Stimulated activated CD8-positive, alpha-beta memory T cell treated with anti-CD3 and anti-CD28 coated beads, Interleukin-15, amount 100 ng/mL, for 4 hours (primary cell): ENCODE measurements at places on chromosomes 5 and 9.

DNA sequence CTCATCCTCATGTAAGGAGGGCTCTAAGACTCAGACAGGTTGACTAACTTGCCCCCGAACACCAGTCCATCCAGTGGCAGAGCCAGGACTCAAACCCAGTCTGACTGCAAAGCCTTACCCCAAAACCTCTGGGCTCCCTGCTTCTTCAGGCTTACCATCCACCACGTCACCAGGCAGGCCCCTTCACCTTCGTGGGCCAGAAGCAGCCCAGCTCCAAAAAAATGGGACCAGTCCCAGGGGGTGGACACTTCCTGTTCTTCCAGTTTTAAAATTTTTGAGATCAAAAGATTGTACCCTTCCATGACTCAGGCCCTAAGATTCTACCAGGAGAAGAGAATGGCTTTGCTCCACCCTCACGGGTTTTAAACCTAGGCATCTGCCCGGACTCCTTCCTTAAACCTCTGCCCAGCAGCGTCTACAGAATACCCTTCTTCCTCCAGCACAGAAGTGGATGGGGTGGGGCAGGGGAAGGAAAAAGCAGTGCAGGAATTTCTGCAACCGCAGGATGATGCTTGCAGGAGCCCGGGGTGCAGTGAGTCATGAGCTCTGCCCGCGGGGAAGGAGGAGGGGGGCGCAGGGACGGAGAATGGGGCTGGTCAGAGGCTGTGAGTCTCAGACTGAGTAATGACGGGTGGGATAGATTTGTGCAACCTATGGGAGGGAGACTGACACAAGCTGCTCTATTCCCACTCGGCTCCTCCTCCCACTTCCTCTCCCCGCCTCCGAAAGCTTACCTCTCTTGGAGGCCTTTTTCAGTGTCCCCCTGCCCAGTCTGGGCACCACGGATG lies 50.4 kb upstream of the STXBP1 start:
- DNase-seq, result no peak

- DNase-seq, result no peak
These were observed 700.6 kb downstream of the SEMA5A start for GRCh38 chr5:8845296-8845695.

- no peak for DNase-seq
These were observed 75.9 kb downstream of the RAD23B start for GRCh38 chr9:107358986-107359385.

DNA sequence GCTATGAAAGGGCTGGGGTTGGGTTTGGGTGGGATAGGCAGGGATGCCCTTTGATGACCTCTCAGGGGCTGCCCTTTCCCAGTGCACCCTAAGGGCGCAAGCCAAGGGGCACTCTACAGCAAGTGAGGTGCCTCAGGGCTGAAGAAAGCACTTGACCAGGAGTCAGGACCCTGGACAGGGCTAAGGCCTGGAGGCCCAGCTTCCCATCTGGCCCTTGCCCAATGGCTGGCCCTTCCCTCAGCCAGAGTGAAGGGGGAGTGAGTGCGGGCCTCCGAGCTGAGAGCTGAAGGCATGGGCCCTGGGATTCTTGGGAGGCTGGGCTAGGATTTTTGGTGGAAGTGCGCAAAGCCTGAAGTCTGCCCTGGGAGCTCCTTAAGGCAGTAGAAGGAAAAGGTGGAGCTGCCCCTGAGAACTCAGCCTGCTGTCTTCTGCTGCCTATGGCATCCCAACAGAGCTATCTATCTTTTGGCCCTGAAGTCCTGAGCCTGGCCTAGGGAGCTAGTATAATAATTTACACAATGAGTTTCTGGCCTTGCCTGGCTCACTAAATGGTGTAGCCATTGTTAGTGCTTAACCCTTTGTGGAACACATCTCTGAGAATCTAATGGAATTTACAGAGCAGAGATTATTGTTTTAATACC lies 16.4 kb downstream of the JADE2 start:
- no peak for DNase-seq

- no peak for DNase-seq
These were observed 739.8 kb upstream of the PTPRD start for GRCh38 chr9:11352612-11353011.

- DNase-seq, result no peak
These were observed 149.7 kb upstream of the RASGRF2 start for GRCh38 chr5:80810425-80810824.

DNA sequence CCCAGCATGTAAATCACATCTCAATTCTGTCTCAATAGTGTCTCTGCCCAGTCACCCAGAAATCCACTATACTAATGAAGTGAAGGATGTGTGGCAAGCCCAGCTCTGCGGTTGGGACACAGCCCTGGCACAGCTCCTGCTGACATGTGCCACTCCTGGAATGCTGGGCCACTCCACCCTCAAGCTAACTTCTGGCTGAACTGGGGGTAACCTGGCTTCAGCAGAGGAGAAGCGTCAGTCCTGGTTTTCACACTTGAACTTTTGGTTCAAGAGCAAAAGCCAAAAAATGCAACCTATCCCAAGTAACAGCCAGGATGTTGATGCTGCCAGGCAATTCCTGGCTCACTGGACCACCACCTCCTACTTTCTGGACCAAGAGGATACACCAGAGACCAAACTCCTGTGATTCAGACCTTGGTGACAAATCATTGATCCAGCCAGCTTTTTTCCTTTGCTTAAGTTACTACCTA lies 86.4 kb downstream of the ARRDC3 start:
- DNase-seq, result no peak
